ENCODE measurements at places on chromosomes 4 and X.

- no peak for DNase-seq
These were observed 91.0 kb upstream of the PJA1 start for GRCh38 chrX:69256291-69256565.

DNA sequence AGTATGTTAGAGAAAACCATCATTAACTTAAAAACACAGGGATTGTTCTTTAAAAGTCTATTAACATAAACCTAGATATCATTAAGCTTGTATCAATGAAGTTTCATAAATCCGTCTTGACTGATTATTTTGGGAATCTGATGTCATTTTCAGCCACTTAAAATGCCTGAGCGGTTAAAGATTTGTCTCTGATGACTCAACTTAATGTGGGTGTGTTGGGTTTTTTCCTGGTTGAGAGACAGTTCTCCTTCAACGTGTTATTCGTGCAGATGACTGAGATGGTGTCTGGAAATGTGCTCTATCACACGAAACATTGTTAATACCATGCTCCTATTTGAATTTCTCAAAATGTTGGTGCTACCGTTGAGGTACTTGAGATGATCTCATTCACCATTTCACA lies 227.3 kb upstream of the TENM3 start:
- DNase-seq, result no peak

DNA sequence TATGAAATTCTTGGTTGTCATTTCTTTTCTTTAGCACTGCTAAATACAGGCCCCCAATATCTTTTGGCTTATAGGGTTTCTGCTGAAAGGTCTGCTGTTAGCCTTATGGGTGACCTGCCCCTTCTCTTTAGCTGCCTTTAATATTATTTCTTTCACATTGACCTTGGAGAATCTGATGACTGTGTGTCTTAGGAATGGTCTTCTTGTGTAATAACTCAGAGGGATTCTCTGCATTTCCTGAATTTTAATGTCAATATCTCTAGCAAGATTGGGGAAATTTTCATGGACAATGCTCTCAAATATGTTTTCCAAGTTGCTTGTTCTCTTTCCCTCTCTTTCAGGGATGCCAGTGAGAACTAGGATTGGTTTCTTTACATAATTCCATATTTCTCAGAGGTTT lies 292.4 kb downstream of the SLC7A11 start:
- no peak for DNase-seq

DNA sequence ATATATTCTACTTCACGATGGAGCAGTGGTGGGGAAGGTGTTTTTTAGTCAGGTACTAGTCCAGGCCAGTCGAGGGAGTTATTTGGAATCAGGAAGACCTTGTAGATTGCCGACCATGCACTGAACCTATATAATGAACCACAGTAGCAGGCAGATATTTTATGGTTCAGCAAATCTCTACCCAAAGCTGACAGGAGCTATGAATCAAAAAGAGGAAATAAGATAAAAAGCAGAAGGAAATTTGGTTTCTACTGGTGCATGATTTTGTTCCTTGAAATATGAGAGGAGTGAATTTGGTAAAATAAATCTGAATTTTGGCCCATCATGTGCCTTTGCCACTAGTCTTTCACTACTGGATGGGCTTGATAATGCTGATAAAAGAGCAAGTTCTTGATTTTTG lies 924.3 kb upstream of the DIAPH2 start:
- no peak for DNase-seq

DNA sequence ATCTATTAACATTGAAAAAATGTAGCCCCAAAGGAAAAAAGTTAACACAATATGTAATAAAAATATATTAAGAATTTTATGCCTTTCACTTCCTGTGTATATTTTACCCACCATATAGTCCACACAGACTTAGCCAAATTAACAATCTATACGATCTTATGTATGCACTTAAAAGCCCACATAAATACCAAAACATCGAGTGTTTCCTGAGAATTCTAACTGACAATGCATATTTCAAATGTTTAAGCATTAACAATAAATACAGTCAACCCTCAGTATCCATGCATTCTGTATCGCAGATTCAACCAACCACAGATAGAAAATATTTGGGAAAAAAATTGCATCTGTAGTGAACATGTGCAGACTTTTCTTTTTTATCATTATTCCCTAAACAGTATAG lies 226.8 kb downstream of the COL25A1 start:
- DNase-seq, result no peak

DNA sequence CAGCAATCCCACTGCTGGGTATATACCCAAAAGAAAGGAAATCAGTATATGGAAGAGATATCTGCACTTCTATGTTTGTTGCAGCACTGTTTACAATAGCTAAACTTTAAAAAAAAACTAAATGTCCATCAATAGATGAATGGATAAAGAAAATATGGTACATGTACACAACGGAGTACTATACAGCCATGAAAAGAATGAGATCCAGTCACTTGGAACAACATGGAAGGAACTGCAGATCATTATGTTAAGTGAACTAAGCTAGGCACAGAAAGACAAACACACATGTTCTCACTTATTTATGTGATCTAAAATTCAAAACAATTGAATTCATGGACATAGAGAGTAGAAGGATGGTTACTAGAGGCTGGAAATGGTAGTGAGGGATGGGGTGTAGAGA lies 400.7 kb downstream of the ZNF674 start:
- DNase-seq, result no peak

GRCh38 chrX:17496407-17496806 lies 121.4 kb downstream of the NHS start:
- no peak for DNase-seq

DNA sequence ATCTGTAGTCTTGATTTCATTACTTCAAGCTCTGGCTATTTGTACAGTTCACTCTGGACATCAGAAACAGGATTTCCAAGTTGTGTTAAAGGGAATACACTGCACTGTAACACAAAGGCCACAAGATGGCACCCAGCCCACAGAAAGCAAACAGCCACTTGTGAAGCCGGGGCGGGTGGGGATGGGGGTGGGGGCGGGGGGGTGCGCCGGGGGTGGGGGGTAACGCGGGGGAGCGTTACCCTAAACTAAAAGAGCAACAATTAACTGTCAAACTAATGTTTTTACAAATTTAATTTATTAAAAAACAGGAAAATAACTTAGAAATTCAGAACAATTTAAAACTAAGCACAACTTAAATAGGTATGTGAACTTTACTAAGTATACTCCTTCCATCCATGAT lies 27.3 kb downstream of the PRDX4 start:
- DNase-seq, result peak; percentile 51

- DNase-seq, result no peak
These were observed 130.9 kb downstream of the RNF150 start for GRCh38 chr4:141002323-141002805.

- DNase-seq, result peak; percentile 6
These were observed 166.7 kb upstream of the MAB21L2 start for GRCh38 chr4:150415213-150415612.

GRCh38 chr4:32672359-32672758 lies 1952.2 kb downstream of the PCDH7 start:
- no peak for DNase-seq

GRCh38 chr4:113537628-113538027 lies 223.9 kb downstream of the CAMK2D start:
- DNase-seq, result no peak

DNA sequence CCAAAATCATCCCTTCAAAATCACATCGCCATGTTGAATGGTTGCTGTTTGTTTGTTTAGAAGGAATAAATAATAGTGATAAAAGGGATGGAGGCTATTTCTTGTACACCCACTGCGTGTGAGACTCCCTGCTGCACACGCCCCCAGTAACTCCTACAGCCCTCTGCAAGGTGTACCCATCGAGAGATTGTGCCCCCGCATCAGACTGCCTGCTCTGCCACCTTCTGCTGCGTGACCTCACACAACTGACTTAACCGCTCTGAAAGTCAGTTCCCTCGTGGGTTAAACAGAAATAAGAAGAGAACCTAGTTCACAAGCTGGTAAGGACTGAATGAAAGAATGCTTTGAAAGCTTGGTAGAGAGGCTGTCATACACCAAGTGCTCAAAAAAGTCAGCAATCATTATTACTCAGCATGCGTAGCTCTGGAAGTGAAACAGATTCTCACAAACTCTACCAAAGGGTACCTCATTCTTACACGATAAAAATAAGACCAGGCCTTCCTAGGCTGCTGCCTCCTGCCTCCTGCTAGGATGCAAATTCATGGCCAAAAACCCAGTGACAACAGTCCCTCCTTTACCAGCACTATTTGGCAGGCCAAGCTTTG lies 147.1 kb downstream of the CPEB2 start:
- DNase-seq, result peak; percentile 9

DNA sequence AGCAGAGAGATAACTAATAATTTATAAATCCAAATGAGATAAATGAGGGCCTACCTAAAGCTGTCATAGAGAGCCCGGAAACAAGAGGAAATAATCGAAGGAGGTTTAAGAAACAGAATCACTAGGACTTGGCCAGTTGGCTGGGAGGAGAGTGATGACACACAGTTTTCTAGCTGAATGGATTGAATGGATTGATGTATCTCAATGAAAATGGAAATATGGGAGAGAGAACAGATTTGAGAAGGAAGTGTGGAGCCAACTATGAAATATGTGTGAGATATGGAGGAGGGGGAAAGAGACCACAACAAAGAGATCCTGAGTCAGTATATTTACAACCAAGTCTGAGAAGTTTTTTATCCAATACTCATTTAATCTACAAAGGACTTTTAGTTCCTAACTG lies 35.7 kb upstream of the CXXC4 start:
- no peak for DNase-seq

DNA sequence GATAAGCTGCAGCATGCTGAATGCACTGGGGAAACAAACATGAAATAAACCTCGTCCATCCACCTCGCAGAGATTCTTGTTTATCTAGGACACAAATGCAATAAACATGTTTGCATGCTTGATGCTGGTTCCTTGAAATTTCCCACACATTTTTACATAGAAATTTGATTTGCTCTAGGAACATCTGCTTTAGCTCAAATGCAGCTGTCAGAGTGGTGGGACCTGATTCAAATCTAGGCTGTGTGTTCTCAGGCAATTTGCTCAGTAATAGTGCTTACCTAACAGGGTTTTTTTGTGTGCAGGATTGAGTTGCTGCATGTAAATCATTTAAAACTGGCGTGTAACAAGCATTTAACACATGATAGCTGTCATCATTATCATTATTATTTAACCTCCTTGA lies 293.1 kb downstream of the QDPR start:
- DNase-seq, result no peak

DNA sequence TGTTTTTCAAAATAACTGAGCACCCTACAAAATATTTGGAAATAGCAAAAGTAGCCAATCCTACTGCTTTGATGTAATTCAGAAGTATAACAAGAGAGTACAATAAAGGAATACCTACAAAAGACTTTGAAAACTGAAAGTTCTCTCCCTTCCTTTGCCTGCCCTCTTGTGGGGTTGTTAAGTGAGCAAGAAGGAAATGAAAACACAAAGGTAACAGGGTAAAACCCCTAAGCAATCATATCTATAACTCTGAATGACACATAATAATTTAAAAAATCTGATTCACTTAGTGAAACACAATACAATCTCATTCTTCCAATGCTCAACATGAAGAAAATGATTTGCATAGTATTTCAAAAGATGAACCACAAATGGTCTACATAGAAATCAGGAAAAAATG lies 98.2 kb downstream of the FRYL start:
- no peak for DNase-seq

Data from AG08396 (cell line).